ENCODE measurements at places on chromosomes 7 and 10.

DNA sequence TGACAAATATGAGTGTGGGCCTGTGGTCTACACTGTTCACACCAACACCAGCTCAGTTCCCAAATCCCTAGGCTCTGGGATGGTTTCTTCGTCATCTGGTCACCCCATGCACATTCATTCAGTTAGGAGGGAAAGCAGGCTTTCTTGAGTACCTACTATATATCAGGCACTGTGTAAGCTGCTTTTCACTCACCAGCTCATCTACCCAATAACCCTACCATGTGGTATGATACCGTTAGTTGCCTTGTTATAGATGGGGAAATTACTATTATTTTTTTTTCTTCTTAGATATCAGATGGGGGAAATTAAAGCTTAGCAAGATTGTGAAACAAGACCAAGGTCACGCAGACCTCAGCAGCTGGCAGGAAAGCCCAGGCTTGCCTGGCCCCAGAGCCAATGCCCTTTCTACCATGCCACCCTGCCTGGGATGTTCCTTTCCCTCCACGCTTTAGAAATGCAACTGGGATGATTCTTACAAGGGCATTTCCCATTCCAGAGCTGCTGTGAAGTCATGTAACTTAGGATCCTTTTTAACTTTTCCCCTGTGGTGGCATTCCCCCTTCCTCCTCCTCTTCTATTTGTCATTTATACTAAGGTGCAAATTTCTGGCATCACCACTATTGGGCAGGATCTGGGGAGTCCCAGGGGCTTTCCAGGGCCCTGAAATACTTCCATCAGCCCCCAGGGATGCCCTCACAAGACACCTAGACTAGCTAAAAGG, 93.1 kb upstream of the EFCAB10 start:
- no peak overlapping the region for H3K4me3 ChIP-seq
- no peak for DNase-seq
- H3K4me1 ChIP-seq: peaks cover 6% of the 10 kb centered on the region
- no peak overlapping the region for H3K27ac ChIP-seq
- H3K27me3 ChIP-seq: no peaks in the 10 kb centered on the region

DNA sequence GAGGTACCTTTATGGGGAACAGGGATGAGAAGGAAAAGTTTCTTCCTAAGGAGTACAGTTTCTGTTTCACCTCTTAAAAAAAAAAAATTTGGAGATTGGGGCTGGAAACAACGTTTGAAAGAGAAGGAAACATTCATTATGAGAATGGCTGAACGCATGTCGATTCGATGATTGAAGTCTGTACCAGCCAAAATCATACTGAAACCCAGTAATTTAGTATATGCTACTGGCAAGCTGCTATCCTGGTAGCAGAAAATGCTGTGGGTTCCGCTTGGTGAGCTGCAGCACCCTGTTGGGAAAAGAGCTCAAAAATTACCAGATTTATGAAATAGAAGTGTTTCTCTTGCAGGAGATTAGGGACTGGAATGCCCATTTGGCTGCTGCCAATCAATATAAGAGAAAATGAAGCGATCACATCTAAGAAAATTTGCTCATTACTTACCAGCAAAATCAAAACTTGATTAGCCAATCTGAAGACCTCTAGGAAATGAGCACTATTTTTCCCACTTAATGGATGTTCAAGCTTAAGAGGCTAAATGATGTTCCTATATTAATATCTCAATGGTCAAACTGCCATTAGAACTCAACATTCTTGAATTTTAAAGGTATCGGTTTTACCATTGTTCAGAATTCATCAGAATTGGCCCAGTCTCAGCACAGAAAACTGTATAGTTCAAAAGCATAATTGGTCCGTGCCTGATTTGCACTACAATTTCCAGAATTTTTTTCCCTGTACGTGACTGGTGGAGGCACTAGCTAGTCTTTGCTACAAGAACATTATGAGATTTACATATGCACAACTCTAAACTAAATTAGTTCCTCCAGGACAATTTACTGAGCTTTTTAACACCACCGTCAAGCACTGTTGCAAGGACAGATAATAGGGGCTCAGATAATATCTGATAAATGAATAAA, 1.2 kb upstream of the ITGB1 start:
- H3K4me3 ChIP-seq: peak overlapping the region; percentile 85
- H3K27ac ChIP-seq: peak overlapping the region; percentile 86
- no peaks in the 10 kb centered on the region for H3K36me3 ChIP-seq
- no peak for DNase-seq

GRCh38 chr10:12121673-12122072, 7.8 kb upstream of the SEC61A2 start:
- no peaks in the 10 kb centered on the region for H3K27me3 ChIP-seq
- no peak overlapping the region for H3K27ac ChIP-seq
- no peak for DNase-seq
- no peaks in the 10 kb centered on the region for H3K4me1 ChIP-seq
- no peak overlapping the region for H3K4me3 ChIP-seq

- no peaks in the 10 kb centered on the region for H3K27me3 ChIP-seq
- DNase-seq: no peak
- no peak overlapping the region for H3K4me3 ChIP-seq
- H3K4me1 ChIP-seq: no peaks in the 10 kb centered on the region
- H3K27ac ChIP-seq: no peak overlapping the region
These were observed 24.6 kb downstream of the RAMP3 start for GRCh38 chr7:45181991-45182855.

DNA sequence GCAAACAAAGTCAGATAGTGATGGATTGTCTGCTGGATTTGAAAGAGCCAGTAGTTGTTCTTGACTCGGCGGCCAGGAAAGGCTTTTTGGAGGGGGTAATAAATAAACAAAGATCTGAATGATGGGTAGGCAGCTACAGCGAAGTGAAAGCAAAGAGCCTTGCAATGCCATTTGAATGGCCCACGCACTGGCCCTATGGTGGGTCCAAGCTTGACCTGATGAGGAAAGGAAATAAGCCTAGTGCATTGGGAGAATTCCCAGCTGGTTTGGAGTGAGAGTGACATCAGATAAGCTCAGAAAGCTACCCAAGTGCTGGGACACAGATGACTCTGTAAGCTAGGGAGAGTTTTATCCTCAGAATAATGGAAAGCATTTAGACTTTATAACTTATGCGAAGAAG, 365.2 kb downstream of the PLXDC2 start:
- H3K27ac ChIP-seq: no peak overlapping the region
- H3K4me1 ChIP-seq: no peaks in the 10 kb centered on the region
- no peaks in the 10 kb centered on the region for H3K36me3 ChIP-seq
- H3K4me3 ChIP-seq: no peak overlapping the region

DNA sequence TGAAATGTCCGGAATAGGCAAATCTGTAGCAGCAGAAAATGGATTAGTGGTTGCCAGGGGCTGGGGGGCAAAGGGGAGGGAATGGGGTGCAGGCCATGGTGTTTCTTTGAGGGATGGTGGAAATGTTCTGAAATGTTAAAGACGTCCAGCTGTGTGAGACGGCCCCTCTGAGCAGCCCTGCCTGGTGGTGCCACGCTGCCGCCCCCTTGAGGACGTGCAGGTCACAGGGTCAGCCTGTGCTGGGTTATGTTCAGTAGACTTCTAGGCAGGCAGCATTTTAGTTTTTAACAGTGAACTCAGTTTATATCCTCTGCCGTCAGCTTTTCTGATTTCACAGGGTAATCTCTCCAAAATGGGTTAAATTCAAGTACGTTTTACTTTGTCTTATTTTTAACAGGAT, 9.4 kb downstream of the NUB1 start:
- H3K4me3 ChIP-seq: no peak overlapping the region
- no peak for DNase-seq
- no peaks in the 10 kb centered on the region for H3K27me3 ChIP-seq
- no peak overlapping the region for H3K27ac ChIP-seq
- H3K36me3 ChIP-seq: no peaks in the 10 kb centered on the region

GRCh38 chr10:11521860-11522259, 89.6 kb downstream of the USP6NL start:
- no peak overlapping the region for H3K4me3 ChIP-seq
- no peak overlapping the region for H3K27ac ChIP-seq
- DNase-seq: no peak
- no peaks in the 10 kb centered on the region for H3K36me3 ChIP-seq

DNA sequence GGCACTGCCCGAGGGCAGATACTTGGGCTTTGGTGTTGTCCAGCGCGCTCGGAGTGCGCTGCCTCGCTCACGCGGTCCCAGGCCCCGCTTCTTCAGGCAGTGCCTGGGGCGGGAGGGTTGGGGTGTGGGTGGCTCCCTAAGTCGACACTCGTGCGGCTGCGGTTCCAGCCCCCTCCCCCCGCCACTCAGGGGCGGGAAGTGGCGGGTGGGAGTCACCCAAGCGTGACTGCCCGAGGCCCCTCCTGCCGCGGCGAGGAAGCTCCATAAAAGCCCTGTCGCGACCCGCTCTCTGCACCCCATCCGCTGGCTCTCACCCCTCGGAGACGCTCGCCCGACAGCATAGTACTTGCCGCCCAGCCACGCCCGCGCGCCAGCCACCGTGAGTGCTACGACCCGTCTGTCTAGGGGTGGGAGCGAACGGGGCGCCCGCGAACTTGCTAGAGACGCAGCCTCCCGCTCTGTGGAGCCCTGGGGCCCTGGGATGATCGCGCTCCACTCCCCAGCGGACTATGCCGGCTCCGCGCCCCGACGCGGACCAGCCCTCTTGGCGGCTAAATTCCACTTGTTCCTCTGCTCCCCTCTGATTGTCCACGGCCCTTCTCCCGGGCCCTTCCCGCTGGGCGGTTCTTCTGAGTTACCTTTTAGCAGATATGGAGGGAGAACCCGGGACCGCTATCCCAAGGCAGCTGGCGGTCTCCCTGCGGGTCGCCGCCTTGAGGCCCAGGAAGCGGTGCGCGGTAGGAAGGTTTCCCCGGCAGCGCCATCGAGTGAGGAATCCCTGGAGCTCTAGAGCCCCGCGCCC, at the start of gene NPY:
TSS of gene NPY (plus strand) at position 294 of the 802 bp plus-strand sequence. CDS start 1,051 bp downstream, outside the sequence.
- H3K4me1 ChIP-seq: no peaks in the 10 kb centered on the region
- no peak for DNase-seq
- H3K36me3 ChIP-seq: no peaks in the 10 kb centered on the region
- no peaks in the 10 kb centered on the region for H3K27me3 ChIP-seq
- no peak within 1 kb of the TSS for H3K27ac ChIP-seq
